MG63 (cell line): ENCODE measurements at places on chromosomes 13 and 19. TPM values are rescaled to one million over a fixed set of nuclear protein-coding genes. Genes with fewer than 3 reads are reported as not detected.

DNA sequence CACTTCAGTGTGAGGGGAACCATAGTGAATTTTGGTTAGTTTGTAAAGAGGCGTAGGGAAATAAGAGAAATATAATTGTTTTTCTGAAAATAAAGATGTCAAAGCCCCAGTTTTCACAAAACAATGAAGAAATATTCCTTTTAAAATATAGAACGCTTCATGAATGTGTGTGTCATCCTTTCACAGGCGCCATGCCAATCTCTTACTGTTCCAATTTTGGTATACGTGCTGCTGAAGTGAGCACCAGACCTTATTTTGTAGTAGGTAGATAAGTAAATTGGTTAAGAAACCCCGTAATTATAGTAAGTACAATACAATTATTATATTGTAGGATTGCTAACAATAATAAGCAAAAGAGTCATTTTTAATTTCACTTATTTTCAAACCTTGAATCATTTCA lies 43.3 kb downstream of the NAA16 start:
- DNase-seq = no peak

- no peak for DNase-seq
Observed at GRCh38 chr13:59680429-59681024, 483.2 kb downstream of the DIAPH3 start.

Gene HSH2D
- not detected in 2 replicates for total RNA-seq

Gene FPR2
- not detected in 2 replicates for total RNA-seq
